ENCODE measurements at places on chromosomes 11 and 22.

- no peak for DNase-seq
These were observed 10.3 kb upstream of the BIK start for GRCh38 chr22:43100225-43100624.

- DNase-seq = no peak
These were observed 13.1 kb downstream of the UBASH3B start for GRCh38 chr11:122668562-122669090.

- DNase-seq = peak; percentile 72
These were observed at the start of gene AP5B1 for GRCh38 chr11:65780770-65781151. AP5B1 (minus strand) TSS chr11:65780976; CDS start chr11:65780591, 385 bp downstream.

DNA sequence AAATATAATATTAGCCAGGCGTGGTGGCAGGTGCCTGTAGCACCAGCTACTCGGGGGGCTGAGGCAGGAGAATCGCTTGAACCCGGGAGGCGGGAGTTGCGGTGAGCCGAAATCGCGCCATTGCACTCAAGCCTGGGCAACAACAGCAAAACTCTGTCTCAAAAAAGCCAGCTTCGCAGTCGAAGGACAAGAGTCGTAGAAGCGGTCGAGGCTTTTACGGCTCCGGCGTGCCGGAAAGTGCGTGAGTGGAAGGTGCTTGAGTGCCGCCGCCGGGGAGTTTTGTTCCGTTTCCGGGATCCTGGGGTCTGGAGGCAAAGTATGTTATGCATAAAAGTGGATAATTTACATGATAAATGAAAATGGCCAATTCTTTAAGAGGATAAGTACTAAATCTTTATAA lies 43.6 kb downstream of the SYN3 start:
- DNase-seq = no peak

- DNase-seq = peak; percentile 93
These were observed 1.1 kb downstream of the CALCB start for GRCh38 chr11:15074206-15075161.

DNA sequence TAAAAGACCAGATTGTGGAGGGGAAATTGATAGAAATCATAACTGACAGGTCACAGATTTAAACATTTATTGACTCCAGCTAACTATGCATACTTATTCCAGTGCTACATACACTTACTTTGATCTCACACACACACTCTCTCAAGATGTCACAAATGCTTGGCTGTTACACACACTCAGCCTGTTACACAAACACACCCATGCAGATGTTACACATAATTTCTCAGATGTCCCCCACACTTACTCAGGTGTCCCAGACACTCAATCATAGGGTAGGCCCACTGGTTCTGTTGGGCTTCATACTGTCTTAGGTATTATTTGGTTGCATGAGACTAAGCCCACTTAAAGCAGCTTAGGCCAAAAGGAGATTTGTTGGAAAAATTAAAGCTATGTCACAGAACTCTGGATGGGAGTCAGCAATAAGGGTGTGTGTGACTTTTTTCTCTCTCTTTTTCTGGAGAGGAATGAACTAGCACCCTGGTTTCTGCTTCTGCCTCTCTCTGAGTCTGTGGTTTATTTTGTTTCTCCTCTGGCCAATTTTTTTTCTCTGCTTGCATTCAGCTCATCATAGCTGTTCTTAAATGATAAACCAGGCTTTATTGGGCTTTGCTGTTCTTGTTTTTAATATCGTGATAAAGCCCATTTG lies 179.4 kb downstream of the INSC start:
- DNase-seq = no peak

- no peak for DNase-seq
These were observed 103.6 kb downstream of the NECTIN1 start for GRCh38 chr11:119625206-119625978.

GRCh38 chr22:47116426-47117341 lies 354.2 kb downstream of the TBC1D22A start:
- DNase-seq = no peak

GRCh38 chr11:79344753-79345294 lies 96.0 kb downstream of the TENM4 start:
- DNase-seq = no peak

GRCh38 chr22:21980547-21980946 lies 2.0 kb downstream of the TOP3B start:
- DNase-seq = no peak

- DNase-seq = no peak
These were observed 63.8 kb downstream of the ST14 start for GRCh38 chr11:130223291-130223971.

DNA sequence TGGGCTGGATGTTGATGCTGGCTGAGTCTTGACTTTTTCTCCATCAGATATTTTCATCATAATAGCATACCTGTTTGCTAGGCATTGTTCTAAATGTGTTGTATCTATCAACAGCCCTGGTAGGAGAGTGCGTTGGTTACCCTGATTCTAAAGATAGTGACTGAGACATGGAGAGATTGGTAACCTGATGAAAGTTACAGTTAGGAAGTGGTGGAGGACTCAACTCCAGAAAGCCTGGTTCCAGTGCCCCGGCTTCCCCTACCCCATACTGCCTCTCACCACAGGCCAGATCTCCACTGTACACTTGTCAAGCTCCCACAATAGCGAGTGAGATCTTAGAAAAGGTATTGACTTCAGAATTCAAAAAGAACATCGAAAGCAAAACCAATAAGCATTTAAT lies 22.8 kb upstream of the RELT start:
- DNase-seq = no peak

GRCh38 chr11:74579577-74580270 lies 12.7 kb upstream of the POLD3 start:
- DNase-seq = no peak

DNA sequence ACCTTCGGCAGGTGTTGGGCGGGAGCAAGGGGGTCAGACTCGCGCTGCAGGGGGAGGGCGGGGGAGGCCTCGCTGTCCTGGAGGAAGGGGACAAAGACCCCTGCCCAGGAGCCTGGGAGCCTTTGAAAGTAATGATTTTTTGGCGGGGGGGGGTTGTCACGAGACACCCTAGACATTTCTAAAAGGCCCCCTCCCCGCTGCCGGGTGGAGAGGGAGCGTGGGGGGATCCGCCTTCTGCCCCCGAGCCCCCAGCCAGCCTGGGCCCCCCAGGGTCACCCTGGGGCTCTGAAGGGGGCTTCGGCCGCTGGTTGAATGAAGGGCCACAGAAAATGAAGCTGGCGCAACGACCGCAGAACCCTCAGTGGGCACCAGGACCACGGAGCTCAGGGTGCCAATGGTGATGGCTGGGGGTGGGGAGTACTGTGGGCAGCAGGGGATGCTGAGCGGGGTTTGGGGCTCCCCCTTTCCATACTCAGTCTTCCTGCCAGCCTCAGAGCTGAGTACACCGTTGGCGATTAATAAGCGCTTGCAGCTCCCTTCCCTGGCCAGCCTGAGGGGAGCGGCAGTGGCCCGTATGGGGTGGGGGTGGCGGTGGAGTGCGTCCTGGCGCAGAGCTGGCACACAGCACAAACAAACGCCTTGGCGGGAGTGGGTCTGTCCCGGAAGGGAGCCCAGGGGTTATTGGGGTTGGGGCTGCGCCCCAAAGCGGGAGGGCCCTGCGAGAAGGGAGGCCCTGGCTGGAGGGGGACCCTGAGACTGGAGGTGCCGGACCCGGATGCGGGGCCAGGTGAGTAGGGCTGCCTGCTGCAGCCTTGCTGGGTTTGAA lies 1.2 kb upstream of the DUSP8 start:
- no peak for DNase-seq

DNA sequence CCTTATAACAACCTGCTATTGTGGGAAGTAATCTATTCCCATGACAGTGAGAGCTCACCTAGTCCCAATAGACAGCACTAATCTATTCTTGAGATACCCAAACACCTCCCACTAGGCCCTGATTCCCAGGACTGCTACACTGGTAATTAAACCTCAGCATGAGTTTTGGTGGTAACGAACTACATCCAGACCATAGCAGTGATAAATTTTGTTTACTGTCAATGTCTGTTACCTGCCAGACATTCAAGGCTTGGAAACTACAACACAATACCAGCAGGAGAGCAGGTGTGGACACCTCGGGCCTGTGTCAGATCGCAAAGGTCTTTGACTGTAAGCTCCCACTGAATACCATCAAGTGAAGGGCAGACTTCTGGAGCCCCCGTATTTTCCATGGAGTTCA lies 187.1 kb downstream of the ARHGAP42 start:
- no peak for DNase-seq

Measured in stimulated activated CD4-positive, alpha-beta T cell treated with anti-CD3 and anti-CD28 coated beads, Interleukin-2, amount 100 ng/mL, for 48 hours (primary cell).